Fibroblast of skin of scalp (primary cell): ENCODE measurements at places on chromosomes 2 and 18.
A peak's percentile ranks its signal among the peaks of the same experiment; 100 is the strongest.

GRCh38 chr2:33632831-33633230 is 33.7 kb upstream of the FAM98A start:
- DNase-seq: no peak

DNA sequence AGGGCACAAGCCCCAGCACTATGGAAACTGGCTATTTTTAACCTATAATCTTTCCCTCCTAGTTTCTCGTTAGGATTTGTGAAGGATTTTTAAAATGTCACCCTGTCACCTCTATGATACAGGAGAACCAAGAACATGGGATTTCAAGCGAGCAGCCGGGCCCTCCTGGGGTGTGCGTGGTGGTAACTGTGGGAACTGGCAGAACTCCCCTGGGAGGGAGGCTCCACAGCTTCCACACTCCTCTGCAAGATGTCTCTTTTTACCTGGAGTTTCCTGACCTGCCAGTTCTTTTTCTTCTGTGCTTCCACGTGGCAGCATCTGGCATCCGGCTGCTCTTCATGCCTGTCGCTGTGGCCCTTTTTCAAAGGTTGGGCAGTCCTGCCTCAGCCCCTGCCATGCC is 386.3 kb upstream of the MYT1L start:
- DNase-seq: no peak

GRCh38 chr2:182404092-182404491 is 22.7 kb downstream of the PDE1A start:
- peak; percentile 5 for DNase-seq

DNA sequence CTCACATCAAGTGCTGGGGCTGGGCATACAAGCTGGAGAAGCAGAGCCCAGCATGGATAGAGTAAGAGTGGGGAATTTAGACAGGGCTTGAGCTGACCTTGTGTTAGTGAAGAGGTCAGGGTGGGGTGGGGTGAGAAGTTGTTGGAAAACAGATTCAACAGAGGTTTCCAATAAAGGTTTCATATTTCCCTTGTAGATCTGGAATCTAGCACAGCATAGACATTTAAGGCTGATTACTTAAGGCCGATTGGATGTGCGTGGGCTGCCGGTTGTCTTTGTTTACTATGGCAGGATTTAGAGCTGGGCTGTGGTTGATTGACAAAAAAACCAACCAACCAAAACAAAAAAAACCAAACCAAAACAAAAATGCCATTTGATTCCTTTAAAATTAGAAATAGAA is 114.9 kb upstream of the SEC11C start:
- no peak for DNase-seq

- DNase-seq: no peak
These were observed 86.5 kb downstream of the TANC1 start for GRCh38 chr2:159054985-159055384.

GRCh38 chr18:8507361-8507760 is 101.9 kb upstream of the RAB12 start:
- peak; percentile 18 for DNase-seq

GRCh38 chr2:159228081-159228581 is 58.4 kb downstream of the WDSUB1 start:
- peak; percentile 74 for DNase-seq

DNA sequence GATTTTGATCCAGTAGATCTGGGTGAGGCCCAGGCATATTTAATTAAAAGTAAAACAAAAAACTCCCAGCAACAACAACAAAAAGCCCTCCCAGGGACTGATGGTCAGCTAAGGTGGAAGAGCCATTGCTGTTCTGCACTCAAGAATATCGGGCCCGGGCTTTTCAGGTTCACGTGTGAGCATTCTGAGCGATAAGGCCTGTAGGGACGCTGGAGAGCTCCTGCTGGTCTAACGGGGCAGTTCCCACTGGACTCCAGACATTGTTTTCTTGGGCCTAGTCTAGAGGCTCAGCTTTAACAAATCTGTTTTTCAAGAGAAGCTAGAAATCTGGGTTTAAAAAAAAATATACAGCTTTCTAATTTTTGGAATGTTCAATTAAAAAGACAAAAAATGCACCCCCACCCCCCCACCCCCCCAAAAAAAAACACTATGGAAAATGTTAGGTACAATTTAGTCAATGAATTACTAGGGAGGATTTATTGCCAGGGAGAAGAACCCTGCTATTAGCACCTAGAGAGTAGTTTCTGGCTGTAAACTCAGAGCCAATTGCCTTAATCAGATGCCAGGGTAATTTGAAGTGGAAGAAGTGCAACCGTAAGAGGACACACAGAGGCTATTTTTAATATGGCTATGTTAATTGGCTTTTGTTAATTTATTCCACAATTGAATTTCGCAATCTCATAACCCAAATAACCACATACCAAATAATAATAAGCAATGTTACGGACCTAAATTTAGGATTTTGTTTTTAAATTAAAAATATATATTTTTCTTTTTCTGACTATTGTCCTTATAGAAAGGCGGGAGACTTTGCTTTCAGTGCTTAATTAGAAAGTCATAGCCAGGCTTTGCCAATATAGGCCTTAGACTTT is 78.9 kb downstream of the MAP4K4 start:
- no peak for DNase-seq

GRCh38 chr2:84904151-84904550 is 1.3 kb upstream of the TMSB10 start:
- DNase-seq: no peak

GRCh38 chr2:19255481-19255880 is 102.9 kb downstream of the OSR1 start:
- no peak for DNase-seq

GRCh38 chr18:61772293-61772848 is 120.4 kb downstream of the RNF152 start:
- DNase-seq: no peak

DNA sequence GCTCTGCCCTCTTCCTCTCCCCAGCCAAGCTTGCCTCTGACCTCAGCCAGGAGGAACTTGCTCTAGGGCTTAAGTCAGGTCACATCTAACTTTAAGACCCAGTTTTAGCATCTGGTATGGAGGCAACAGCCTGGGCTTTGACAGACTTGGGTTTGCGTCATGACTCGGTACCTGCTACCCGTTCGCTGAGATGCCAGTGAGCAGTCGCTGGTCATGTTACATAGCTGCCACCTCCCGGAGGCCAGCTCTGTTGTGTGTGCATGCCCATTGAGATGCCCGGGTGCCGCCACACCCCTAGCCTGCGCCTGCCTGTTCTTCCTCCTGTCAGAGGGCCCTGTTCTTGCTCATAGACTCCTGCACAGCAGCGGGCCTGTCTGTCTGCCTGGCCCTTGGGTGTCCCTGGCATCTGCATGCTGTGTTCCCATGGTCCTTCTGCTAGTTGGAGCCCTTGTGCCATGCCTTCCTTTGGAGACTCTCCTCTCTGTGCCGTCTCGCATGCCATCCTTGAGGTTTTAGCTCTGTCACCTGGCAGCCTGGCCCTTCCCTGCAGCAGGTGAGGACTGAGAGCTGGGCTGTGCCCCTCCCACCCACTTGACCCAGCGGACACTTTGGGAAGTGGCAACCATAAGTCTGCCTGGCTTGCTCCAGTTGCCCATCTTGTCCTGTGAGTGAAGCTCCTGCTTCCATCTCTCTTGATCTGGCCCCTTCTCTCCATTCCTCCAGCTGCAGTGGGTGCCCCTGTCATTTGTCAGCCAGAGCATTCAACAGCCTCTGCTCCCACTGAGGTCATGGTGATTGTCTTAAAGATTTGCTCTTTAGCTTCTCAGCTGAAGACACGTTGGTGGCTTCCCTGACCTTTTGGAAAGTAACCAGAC is 24.9 kb downstream of the ASAP2 start:
- no peak for DNase-seq

DNA sequence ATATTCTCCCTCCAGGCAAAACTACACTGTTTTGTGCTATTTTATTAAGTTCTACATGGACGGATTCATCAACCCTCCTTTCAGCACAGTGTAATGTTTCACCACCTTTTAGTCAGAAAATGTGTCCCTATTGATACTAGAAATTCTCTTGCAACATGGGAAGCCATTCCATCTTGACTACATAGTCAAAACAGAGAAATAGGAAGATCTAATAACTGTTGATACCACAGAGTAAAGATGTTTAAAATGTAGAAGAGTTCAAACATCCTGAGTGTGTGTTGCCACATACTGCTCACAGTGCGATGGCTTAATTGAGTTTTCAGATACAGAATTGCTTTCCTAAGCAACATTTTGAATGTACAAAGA is 492.2 kb upstream of the RAB12 start:
- DNase-seq: no peak

GRCh38 chr18:21369146-21369545 is 127.1 kb downstream of the GREB1L start:
- no peak for DNase-seq

- DNase-seq: no peak
These were observed 31.9 kb upstream of the AFTPH start for GRCh38 chr2:64492272-64492671.

GRCh38 chr2:147355706-147356105 is 489.1 kb upstream of the ACVR2A start:
- DNase-seq: no peak

- DNase-seq: peak; percentile 87
These were observed 78.6 kb downstream of the SATB2 start for GRCh38 chr2:199378948-199379650.

- peak; percentile 14 for DNase-seq
These were observed 533.0 kb downstream of the TMX3 start for GRCh38 chr18:68181956-68182355.

DNA sequence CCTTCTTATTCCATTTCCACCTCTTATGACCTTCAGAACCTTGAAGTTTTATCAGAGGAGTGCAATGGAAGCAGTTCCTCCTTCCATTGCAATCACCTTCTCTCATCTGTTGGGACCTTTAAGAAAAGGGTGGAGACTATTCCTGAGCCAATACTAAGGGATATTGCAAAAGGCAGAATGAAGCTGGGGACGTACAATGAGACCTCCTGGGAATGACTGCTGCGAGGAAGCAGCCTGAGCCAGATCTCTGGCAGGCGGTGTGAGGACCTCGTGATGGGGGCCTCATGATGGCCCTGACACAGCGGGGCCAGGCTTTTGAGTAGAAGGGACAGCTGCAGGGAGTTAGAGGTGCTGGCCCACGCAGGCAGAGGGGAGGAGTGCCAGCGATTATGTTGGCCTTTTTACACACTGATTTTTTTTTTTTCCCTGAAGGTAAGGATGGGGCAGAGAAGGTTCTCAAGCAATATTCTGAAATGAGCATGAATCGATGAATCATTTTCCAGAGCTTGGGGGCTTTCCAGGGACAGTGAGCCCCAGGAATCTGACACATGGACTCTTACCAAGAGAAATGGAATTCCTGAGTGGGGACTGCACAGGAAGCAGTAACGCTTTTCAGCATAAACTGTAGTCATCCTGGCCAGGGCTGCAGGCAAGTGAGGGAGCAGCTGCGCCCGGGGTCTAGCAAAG is 40.0 kb upstream of the LAPTM4A start:
- peak; percentile 97 for DNase-seq

DNA sequence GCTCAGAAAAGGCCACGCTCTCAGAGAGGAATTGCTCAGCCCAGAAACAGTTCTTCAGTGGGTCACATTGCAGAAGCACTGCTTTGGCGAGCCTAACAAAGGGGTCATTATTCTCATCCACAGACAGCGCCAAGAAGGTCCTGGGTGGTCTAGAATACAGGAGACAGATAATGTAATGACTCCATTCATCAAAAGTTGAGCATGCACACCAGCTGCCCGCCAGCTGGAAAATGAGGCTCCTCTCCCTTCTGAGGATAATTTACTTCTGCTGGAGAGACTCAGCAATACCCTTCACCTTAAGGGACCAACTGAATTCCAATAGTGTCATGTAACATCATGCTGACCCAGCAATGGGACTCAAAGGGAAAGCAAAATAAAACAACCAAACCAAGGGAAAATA is 79.9 kb downstream of the TRIB2 start:
- DNase-seq: no peak

DNA sequence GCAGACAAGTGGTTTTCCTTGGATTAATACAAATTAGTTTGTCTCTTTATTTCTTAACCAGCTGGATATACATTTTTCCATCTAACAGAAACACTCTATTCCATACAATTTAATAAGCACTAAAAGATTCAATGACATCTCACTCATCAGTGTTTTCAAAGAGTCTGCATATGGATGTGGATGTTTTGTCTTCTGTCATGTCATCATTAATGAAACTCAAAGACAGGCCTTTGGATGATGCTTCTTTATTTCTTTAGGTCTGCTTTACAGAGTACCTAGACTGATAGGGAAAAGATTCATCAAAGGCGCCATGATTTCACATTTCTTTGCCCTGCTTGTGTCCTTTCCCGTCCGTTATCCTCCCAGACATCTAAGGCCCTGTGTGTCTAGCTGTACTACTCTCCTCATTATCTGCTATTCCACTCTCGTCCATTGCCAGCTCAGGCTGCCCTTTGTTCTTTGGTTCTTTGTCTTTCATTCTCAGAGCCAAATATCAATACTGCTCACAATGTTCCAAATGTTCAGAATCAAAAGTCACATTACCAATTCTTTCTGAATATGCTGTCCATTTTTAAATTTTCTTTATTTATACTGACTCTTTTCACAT is 232.3 kb upstream of the CHAC2 start:
- DNase-seq: no peak

- no peak for DNase-seq
These were observed 104.4 kb upstream of the SMAD2 start for GRCh38 chr18:48034651-48035555.

DNA sequence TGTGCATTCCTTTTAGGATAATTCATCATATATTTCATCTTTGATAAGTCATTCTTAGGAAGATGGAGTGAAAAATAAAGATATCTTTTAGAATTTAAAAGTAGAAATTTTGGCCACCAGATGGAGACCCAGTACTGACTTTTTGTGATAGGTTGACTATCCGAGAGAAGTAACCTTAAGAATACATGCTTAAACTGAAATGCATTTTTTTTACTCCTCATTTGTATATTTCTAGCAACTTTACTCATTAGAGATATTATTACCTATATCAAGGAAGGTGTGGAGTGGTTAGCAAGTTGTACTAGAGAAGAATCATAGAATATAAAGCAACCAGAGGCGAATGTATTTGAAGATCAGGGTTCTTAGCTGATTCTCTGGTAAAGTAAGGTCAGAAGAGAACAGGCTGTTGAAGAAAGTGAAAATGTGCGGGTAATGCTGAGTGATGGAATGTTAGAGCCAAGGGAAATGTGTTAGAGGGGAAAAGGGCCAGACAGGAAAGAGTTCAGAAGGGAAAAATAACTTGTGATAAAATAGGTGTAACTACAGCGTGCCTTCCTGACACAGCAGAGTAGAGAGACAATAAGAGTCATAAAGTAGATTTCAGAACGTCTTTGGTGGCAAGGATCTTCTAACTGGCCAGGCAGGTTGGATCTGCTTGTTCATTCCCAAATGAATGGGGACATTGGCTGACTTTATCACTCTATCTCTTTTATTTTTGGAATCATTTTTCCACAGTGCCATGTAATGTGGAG is 52.3 kb downstream of the TDRD15 start:
- DNase-seq: no peak

DNA sequence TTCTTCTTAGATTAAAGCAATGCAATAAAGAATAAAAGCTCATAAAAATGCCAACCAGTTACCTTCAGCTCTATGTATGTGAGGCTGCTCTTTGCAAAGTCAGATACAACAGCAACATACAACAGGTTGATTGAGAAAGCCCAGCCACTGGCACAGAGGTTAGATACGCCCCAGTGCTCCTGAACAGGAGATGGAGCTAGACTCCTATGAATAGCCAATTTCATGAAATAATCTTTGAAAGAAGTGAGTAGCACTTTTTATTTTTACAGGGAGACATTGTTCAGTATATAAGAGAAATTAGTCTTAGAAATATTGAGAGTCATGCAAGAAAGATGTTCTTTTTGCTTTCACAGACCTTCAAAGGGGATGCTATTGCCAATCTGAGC is 362.4 kb upstream of the MEX3C start:
- no peak for DNase-seq
